Upper lobe of left lung (tissue), 6 donors: ENCODE measurements at places on chromosomes 4 and X. TPM values are rescaled to one million over a fixed set of nuclear protein-coding genes. Genes with fewer than 3 reads are reported as not detected.

- DNase-seq = no peak
Observed at GRCh38 chr4:113325876-113326615, 276.6 kb downstream of the ANK2 start.

DNA sequence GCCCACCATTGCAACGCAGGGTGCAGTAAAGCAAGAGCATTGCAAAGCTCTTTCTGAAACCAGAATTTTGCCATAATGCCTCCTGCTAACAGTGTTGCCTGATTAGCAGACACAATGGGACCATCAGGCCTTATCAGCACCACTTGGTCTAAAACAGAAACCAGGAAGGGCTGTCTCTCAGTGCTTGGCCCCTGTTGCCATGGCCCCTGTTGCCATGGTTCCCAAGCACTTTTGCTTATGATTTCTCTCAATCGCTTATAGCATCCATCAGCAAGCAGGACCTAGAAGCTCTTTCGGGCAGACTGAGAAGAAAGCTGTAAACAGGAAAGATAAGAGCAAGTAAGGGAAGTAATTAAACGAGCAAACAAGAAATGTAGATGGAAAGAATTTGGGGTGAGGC, 36.8 kb downstream of the RTL5 start:
- peak; percentile 40 for DNase-seq

- DNase-seq = peak; percentile 88
Observed at GRCh38 chr4:3827616-3828492, 61.7 kb downstream of the ADRA2C start.

TEX13A gene
- not detected for total RNA-seq

- no peak for DNase-seq
Observed at GRCh38 chrX:53481093-53481492, 46.9 kb upstream of the HSD17B10 start.

- no peak for DNase-seq
Observed at GRCh38 chrX:128928636-128929035, 594.7 kb downstream of the SMARCA1 start.

AFAP1 gene
- 10.9 TPM for total RNA-seq

DNA sequence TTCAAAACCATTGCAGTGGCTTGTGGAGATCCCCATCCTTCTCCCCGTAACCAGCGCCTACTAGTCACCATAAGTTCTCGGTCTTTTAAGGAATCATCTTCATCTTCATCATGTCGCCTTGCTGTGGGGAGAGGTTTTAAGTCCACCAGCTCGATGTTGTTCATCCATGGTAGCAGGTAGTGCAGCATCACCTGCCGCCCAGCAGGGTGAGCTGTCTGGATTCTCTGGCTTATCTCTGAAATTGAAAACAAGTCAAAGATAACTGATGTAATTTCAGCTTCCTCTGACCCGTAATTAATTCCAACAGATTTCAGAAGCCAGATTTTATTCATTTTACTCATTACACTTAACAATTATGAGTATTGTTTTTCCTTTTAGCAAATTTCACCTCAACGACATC, 67.4 kb downstream of the ZAR1 start:
- no peak for DNase-seq

DNA sequence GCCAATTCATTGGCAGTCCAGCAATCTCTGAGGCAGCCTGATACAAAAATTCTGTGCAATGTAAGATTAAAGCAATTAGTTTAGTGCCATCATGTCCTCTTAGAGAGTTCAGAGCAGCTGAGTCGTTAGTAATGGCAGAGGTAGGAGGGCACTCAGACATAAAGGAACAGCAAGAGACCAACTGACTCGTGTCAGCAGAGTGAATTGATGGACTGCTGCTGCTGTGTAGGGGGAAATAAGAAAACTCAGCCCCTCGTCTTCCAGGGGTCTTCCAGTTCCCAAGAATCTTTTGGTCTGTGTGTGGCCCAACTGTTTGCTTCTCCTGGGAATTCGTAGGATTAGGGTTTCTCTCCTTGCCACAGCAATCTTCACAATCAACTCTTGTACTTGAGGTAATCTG, 100.9 kb downstream of the TTC29 start:
- DNase-seq = no peak

- peak; percentile 25 for DNase-seq
Observed at GRCh38 chr4:87559090-87559837, 30.1 kb upstream of the SPARCL1 start.

RAB40AL gene
- total RNA-seq = 1.7 TPM

GYPA gene
- 0.37 TPM for total RNA-seq

GRCh38 chr4:8709729-8710360, 117.3 kb downstream of the CPZ start:
- no peak for DNase-seq

- no peak for DNase-seq
Observed at GRCh38 chr4:182083671-182084410, 159.4 kb upstream of the TENM3 start.

GCNA gene
- 7.3 TPM for total RNA-seq

PPP1R3F gene
- total RNA-seq = 14.9 TPM

GRCh38 chrX:137847376-137847775, 281.4 kb downstream of the ZIC3 start:
- no peak for DNase-seq

- no peak for DNase-seq
Observed at GRCh38 chrX:130799393-130799792, 103.6 kb downstream of the ENOX2 start.

- peak; percentile 93 for DNase-seq
Observed at GRCh38 chr4:1356181-1356998, 9.4 kb downstream of the UVSSA start.

DNA sequence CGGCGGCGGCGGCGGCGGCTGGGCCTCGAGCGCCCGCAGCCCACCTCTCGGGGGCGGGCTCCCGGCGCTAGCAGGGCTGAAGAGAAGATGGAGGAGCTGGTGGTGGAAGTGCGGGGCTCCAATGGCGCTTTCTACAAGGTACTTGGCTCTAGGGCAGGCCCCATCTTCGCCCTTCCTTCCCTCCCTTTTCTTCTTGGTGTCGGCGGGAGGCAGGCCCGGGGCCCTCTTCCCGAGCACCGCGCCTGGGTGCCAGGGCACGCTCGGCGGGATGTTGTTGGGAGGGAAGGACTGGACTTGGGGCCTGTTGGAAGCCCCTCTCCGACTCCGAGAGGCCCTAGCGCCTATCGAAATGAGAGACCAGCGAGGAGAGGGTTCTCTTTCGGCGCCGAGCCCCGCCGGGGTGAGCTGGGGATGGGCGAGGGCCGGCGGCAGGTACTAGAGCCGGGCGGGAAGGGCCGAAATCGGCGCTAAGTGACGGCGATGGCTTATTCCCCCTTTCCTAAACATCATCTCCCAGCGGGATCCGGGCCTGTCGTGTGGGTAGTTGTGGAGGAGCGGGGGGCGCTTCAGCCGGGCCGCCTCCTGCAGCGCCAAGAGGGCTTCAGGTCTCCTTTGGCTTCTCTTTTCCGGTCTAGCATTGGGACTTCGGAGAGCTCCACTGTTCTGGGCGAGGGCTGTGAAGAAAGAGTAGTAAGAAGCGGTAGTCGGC, 528 bp downstream of the FMR1 start:
- peak; percentile 83 for DNase-seq

DNA sequence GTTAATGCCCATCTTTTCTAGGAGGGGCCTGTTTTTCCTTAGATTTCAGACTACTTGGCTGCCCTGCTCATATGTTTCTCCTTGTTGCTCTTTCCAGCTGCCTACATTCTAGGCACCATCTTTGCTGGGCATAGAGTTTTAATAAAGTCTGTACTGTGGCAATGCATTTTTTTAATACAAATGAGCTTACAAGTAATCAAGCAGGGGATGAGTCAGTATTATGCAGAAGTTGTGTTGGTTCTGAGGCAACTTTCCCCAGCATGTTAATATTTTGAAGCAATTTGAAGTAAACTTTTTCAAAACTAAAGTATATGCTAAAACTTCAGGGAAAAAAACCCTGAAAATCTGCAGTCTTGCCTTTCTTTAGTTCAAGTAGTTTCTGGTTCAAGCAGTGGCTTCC, 372.0 kb upstream of the GATB start:
- DNase-seq = no peak

MAGIX gene
- total RNA-seq = 12.3 TPM

DNA sequence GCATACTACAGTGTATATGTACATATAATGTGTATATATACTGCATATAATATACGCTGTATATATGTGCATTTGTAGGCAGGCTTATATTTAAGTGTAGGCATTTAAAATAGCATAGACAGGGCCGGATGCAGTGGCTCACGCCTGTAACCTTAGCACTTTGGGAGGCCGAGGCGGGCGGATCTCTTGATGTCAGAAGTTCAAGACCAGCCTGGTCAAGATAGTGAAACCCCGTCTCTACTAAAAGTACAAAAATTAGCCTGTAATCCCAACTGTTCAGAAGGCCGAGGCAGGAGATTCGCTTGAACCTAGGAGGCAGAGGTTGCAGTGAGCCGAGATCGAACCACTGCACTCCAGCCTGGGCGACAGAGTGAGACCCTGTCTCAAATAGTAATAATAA, 78.4 kb downstream of the JAKMIP1 start:
- DNase-seq = no peak

DNA sequence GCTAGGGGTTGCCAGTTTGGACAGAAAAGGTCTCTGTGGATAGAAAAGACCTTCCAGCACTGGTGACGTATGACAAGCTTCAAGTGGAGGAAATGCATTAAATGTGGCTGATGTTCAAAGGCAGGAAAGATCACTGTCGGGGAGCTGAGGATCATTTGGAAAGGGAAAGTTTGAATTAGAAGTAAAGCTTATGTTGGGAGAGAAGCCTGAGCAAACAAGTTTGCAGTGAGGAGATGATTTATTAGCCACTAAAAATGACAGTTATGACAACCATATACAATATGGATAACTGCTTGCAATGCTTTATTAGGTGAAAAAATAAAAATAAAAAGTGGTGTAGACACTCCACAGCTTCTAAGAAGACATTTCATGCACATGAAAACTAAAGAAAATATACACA, 135.3 kb upstream of the HS3ST1 start:
- no peak for DNase-seq
